ENCODE measurements at places on chromosomes 6 and 20.

- DNase-seq = no peak
Observed at GRCh38 chr6:104401926-104402325, 457.8 kb downstream of the HACE1 start.

GRCh38 chr6:24610672-24611071 lies 35.3 kb downstream of the KIAA0319 start:
- no peak for DNase-seq

DNA sequence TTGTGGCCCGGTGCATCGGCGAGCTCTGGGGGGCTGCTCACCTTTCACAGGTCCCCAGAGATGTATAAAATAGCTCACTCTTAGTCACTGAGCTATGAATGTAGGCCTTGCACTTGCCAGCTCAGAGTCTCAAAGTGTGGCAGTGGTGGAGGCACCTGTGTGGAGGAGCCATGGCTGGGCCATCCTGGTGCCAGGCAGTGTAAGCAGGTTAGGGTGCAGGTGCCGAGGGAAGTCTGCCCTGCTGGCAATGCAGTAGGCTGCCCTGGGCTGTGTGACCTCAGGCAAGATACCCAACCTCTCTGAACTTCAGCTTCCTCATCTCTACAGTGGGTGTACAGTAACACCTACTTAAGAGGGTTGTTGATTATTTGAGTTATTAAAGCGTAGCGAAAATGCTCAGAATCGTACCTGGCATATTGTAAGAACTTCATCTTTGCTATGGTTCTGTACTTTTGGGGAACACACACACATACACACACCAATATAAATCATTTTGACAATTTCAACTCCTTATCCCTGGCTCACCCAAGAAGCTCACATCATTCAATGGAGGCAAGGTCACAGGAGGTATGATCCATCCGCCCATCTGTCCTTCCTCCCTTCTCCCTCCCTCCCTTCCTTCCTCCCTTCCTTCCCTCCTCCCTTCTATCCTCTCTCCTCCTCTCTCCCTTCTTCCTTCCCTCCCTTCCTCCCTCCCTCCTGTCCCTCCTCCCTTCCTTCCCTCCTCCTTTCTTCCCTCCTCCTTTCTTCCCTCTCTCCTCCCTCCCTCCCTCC lies 66.8 kb upstream of the STX16 start:
- DNase-seq = no peak

DNA sequence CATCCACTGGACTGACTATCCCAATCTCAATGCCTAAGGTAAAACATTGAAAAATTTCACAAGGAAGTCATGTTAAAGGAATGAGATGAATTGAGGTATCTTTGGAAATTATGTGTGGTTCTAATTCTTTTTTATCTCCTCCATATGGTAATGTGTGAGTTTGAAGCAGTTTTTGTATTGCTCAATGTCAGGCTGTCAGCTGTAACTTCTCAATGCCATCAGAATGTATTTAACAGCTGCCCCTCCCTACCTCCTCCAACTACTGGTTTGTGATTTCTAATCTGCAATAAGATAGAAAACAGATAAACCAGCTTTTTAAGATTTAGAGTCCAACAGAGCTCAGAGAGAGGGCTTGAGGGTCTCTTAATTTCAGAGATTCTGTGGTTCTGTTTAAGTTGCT lies 1005.8 kb upstream of the ADGRB3 start:
- no peak for DNase-seq

DNA sequence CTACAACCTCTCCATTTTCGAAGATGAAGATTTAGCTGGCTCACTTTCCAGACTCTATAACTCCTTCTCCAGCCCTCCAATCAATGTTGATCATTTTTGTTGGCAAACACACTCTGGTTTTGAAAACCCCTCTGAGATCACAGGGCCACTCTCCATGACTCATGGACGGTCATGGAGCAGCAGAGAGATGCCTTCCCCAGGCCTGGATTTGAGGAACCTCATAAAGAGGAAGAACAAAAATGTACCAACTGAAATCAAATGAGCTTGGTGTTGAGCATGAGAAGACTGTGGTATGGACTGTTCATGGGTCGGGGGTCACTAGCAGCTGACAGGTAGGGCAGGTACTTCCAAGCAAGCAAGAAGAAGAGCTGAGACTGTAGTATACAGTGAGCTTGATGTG lies 112.8 kb upstream of the INSM1 start:
- no peak for DNase-seq

DNA sequence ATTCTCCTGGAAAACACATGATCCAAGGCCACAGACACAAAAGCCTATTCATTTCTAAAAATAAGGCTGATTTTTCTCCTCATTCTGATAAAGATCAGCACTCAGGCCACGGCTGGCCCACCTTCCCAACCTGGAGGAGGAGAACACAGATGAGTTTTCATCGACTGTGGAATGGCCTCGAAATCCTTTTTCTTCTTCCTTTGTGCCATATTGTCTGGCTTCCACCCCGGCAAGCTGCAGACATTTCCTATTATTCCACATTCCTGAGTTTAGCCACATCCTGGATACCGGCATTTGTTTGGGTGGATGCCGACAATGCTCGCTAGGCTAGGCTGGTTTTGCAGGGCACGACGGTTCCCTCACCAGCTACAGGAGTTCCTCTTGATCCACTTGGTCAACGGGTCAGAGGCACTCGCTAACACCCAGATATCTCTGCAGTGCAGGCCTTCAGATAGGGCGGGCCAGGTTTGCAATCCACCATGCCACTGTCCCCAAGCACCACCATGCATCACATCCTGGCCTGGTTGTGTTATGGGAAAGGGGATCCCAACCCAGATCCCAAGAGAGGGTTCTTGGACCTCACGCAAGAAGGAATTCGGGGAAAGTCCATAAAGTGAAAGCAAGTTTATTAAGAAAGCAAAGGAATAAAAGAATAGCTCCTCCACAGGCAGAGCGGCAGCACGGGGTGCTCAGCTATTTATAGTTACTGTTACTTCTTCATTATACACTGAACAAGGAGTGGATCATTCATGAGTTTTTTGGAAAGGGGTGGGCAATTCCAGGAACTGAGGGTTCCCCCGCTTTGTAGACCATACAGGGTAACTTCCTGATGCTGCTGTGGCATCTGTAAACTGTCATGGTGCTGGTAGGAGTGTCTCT lies 4.2 kb upstream of the CTSZ start:
- no peak for DNase-seq

DNA sequence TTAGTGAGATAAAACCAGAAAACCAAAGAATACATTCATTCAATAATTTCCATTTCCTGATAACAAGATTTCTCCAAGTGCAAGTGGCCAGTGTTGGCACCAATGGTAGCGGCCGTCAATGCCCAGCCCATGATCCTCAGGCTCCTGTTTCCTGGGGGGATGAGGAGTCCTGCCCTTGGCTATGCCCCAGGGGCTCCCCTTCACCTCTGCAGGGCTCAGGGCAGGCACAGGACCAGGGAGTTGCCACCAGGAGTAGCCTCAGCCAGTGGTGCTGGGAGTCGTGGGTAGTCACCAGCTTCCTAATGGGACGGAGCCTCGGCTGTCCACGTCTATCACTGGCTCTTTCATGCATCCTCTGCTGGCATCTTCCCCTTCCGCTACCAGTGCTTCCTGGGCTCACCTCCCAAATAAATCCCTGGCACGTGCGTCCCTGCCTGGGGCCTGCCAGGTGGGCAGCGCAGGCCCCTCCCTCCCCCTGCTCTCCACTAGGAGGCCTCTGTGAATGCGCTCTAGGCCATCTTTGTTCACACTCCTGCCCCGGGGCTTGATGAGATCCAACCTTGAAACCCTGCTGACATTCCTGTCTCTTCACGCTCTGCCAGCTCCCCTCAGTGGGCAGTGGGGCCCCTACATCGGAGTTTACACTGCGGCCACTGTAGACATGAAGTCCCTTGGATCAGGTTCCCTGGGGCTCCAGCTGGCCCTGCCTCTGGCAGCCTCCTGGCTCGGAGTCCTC lies 215.7 kb downstream of the SYNDIG1 start:
- no peak for DNase-seq

DNA sequence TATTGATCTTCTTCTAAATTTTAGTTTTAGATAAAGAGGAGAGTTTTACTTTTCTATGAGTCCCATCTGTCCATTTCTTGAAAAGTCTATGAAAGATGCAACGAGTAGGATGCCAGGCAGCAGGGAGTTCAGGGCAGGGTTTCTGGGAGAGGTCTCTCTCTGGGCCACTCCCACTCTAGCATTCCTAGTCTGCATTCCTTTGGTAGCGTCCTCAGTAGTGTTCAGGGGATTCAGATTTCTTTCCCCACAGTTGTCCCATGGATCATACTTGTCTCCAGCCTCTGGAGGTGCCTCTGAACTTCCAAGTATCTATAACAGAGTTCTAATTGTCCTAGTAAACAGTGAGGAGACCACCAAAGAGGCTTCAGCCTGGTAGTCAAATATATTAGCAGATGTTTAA lies 225.3 kb downstream of the RIMS1 start:
- no peak for DNase-seq

DNA sequence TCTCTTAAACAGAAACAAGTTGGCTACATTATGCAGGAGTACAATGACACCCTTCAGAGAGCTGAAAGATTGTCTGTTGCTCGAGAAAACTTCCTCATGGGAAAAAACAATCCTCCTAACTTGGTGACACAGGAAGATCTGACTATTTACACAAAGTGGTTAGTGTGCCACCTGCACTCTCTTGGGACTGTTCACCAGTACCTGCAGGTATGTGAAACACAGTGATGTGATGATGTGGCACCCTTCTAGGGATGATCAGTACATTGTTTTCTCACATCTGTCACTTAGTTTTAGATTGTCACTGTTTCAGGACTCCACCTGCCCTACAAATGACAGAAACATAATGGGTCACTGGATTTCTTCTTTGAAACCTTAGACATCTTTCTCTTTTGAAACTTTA lies 101.8 kb downstream of the CEP57L1 start:
- no peak for DNase-seq

- DNase-seq = no peak
Observed at GRCh38 chr6:7787731-7788130, 61.8 kb downstream of the BMP6 start.

- no peak for DNase-seq
Observed at GRCh38 chr20:48821261-48821920, 6.4 kb downstream of the PREX1 start.

- DNase-seq = no peak
Observed at GRCh38 chr20:23081263-23081819, 4.8 kb downstream of the CD93 start.

DNA sequence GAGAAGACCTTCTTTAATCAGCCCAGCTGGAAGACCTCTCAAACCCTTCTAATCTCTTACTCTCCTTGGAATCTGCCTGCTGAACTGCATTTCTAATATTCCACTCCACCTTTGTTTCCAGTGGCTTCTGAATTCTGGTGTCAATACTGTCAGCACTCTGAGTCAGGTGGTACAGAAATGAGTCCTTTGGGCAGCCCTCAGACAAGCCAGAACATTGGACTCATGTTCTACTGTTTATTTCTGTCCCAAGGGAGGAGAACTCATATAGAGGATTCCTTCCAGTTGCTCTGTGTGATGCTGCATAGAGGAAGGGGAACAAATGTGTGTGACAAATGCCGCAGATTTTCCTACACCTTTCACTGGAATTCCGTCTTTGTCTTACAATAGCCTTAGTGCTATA lies 114.8 kb downstream of the PHF3 start:
- DNase-seq = no peak

DNA sequence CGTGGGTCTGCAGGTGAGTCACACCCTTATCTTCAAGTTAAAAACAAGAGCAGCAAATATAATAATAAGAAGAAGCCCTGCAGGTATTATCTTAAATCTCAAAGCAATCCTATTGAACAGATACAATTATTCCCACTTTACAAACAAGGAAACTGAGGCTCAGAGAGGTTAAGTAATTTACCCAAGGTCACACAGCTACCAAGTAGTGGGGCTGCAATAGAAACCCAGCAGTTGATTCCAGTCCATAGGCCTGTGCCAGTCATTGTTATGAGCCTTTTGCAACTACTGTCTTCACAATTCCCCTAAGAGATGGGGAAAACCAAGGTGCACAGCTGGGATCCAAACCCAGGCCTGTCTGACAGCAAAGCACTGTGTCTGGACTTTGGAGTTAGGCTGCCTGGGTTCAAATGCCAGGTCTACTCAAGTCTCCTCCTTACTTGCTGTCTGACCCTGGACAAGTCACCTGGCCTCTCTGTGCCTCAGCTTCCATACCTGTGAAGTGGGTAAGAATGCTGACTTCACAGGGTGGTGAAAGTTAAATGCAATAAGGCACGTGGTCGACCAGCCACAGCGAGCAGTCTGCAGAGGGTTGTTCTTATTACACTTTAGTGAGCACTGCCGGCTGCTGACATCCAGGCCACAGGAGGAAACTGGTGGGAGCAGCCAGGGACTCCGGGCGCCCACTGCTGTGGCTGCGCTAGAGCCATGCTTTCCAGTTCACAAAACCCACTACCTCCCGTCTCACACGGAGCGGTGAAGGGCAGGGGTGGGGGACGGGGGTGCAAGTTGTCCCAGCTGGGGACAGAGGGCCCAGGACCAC lies 6.1 kb downstream of the MYL9 start:
- no peak for DNase-seq

DNA sequence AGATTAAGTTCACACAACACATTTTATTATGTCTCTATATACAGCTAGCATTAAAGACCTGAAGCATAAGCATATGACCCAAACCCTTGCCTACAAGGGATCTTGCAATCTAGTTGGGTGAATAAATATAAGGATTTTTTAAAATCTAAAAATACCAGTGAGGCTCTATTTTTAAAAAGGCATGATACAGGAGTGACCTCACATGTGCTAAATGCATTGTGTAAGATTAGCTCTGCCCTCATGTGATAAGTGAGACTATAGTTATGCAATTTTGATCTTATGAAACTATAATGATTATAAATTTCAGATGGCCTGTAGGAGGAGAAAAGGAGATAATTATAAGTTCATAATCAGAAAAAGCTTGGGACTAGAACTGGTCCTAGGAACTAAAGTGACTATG lies 451.0 kb upstream of the MAN1A1 start:
- no peak for DNase-seq

- no peak for DNase-seq
Observed at GRCh38 chr6:158672726-158673125, 22.9 kb downstream of the SYTL3 start.

DNA sequence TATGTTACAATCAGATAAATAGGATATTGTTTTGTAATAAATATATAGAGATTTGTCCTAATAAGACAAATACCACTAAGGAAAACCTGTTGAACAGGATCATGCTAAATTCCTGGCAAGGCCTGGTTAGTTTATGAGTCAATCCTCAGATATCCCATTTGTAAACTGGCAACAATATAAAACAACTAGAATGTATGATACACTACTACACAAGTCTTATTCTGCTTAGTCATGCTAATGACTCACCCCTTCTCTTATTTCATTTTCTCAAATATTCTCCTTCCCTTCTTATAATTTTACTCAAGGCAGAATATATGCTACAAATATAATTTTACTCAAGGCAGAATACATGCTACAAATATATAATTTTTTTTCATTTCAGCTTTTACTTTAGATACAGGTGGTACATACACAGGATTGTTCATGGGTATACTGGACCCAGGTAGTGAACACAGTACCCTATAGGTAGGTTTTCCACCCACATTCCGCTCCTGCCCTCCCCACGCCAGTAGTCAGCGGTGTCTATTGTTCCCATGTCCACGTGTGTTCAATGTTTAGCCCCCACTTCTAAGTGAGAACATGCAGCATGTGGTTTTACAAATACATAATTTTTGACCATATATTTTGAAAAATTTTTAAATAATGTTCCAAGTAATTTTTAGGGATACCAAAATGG lies 6.3 kb downstream of the OSER1 start:
- no peak for DNase-seq
